ENCODE measurements at places on chromosomes 6 and 20.
A peak's percentile ranks its signal among the peaks of the same experiment; 100 is the strongest.

- DNase-seq, result no peak
These were observed 173.0 kb downstream of the PRKN start for GRCh38 chr6:162554531-162554930.

- DNase-seq, result no peak
These were observed 109.4 kb downstream of the ATXN1 start for GRCh38 chr6:16651871-16652270.

DNA sequence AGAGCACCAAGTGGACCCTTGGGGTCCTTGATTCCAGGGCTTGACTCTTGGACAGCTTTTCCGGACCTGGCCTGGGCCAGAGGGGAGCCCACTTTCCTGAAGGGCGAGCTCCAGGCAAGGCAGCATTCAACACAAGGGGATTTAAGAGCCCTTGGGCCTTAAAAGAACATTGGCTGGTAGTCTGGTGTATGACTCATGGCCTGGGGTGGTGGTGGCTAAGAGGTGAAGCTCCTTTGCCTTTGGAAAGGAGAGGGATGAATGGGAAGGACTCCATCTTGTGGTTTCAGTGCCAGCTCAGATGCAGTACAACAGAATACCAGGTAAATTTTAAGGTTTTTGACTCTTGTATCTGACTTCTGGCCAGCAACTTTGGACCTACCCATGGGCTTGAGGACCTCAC lies 760.7 kb downstream of the GRIK2 start:
- no peak for DNase-seq

GRCh38 chr6:41705996-41706835 lies 29.2 kb downstream of the TFEB start:
- DNase-seq, result peak; percentile 95

GRCh38 chr6:142407685-142408273 lies 106.0 kb downstream of the ADGRG6 start:
- DNase-seq, result no peak

GRCh38 chr6:159358562-159358961 lies 189.4 kb downstream of the FNDC1 start:
- DNase-seq, result no peak

DNA sequence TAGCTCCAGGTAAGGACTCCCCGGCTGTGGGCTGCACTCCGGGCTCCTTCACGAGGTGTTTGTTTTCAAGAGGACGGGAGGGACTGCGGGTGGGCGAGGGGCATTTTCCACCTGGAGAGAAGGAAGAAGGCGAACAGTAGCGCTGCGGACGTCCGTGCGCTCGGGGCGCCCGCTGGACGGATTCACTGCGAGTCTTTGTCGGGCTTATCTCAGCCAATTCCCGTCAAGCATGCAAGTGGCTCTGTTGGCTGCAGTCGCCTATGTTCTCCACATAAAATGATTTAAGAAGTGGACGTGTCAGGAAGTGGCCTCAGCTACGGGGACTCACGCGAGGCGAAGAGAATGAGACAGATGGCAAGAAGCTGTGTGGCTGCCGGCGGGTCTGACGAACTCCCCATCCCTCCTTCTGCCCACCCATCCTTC lies 332 bp downstream of the GRIK2 start:
- no peak for DNase-seq

- no peak for DNase-seq
These were observed 61.8 kb downstream of the MLIP start for GRCh38 chr6:54173089-54173488.

GRCh38 chr20:43507150-43508080 lies at the start of gene L3MBTL1:
Gene L3MBTL1 (plus strand): TSS chr20:43507697. CDS start chr20:43513504, 5,807 bp downstream.
- no peak for DNase-seq

DNA sequence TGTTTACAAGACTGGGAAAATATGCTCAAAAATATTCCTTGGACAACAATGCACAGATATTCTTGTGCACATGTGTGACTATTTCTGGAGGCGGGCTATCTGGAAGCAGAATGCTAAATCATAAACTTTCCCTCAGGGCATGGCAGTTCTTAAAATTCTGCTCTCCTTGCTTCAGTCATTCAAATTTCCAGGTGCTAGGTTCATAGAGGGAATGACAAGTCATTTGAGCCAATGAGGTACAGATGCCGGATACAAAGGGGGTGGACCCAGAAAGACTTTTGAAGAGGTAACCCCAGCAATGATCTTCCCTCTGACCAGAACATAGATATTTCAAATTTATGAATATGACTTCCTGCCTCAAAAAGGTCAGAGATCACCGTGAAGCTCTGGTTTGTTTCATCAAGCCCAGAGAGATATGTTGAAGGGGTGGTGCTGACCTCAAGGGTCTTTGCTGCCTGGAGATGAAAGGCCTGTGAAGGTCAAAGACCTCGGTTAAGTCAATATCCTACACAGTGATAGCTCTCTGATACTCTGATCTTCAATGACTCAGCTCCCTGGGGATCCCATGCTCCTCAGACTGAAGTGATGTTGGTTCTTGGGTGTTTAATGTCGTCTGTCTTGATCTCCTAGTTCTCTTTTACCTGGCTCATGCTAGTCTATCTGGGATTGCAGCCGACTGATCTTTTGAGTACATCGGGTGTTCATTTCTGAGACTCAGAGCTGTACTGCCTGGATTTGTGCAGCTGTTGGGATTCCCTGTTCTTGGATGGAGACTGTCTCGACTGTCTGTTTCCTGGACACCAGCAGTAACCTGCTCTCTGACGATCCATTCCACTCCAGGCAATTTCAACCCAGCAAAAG lies 47.5 kb upstream of the TSHZ2 start:
- DNase-seq, result no peak

DNA sequence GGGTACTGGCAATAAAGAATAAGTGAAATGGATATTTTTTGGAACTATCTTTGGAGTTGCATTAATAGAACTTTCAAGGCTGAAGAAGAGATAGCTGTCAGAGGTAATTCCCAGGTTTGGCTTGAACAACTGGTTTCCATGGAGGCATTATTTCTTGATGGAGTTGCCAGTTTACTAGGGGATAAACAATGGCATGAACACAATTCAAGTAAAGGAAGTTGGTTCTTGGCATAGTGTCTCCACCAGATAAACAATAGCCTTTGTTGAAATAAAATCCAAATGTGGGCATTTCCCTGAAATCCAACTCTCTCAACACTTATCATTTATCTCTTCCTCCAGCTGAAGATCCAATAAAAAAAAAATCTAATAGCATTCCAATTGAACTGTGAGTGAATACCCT lies 454.9 kb downstream of the C6orf118 start:
- no peak for DNase-seq

- DNase-seq, result no peak
These were observed 33.0 kb upstream of the SLCO4A1 start for GRCh38 chr20:62609279-62609720.

DNA sequence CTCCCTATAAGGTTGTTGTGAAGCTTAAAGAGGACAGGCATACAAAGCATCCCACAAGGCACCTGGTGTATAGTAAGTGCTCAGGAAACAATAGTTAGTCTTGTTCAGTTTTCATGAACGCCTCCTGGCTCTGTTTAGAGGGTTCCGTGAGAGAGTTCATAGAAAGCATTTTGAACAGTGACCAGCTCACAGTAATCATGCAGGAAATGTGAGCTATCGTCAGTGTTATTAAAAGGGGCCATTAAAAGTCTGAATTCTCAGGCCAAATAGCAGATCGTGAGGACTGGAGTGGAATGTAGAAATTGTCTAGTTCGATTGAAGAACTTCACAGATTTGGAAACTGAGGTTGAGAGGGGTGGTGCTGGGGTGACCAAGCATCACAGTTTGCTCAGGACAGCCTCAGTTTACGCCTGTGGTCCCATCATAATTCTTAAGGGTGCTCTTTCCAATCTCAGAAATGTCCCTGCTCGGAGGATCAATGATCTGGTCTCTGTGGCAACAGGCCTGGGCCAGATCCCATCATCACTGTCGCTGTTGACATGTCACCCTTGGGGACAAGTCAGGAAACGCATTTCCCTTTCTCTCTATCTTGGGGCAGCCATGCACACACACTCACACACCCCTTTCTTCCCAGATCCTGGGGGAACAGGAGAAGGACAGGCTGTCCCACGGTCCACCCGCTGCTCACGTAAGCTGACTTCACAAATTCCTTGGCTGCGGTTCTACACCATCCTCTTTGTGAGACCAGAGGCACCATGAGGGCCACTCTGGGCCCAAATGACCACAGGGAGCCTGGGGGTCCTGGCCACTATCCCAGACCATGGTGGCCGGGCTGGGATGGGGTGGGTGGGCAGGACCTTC lies 7.2 kb downstream of the TGM2 start:
- peak; percentile 82 for DNase-seq

GRCh38 chr6:15763364-15763763 lies 100.5 kb upstream of the DTNBP1 start:
- no peak for DNase-seq

- DNase-seq, result no peak
These were observed 3.4 kb upstream of the NOL7 start for GRCh38 chr6:13611715-13612114.

DNA sequence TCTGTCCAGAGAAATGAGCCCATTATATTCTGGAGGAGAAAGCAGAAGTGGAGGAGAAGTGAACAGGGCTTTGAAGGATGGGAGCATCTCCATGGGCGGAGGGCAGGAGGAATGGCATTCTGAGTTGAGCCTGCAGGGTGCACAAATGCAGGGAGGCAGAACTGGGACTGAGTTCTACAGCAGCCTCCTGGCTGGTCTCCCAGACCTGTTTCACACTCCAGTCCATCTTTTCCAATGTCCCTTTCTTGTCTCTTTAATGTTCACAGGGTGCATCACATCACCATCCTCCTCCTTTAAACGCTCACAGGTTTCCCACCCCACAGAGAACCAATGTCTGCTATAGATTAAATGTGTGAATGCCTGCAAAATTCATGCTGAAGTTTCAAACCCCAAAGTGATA lies 302.9 kb downstream of the PTPRT start:
- no peak for DNase-seq

GRCh38 chr20:37279820-37280219 lies 9.6 kb upstream of the MANBAL start:
- DNase-seq, result no peak

DNA sequence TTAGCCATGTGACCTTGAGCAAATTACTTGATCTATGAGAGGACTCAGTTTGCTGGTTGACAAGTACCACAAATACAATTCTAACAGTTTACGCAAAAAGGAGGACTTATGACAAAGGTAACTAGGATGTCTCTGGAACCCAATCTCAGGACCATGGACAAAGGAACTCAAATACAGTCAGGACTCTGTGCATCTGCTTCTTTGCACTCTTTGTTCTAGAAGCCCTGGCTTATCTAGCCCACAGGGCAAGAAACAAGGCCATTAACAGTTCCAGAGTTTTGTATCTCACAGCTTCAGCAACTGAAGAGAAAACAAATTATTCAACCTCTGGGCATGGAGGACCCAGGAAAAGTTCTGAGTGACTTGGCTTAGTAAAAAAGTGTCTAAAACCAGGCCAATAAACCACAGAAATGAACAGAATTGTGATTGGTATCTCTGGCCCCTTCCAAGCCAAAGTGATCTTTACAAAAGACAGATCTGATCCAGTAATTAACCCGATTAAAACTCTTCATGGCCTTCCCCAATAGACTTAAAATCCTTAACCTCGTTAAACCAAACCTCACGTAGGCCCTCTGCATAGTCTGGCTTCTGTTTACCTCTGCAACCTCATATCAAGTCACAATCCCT lies 5.9 kb downstream of the WASF1 start:
- no peak for DNase-seq

GRCh38 chr20:25372584-25373336 lies 17.9 kb downstream of the ABHD12 start:
- no peak for DNase-seq

GRCh38 chr20:48467622-48468021 lies 360.2 kb downstream of the PREX1 start:
- DNase-seq, result no peak

- no peak for DNase-seq
These were observed 95.2 kb downstream of the YTHDF1 start for GRCh38 chr20:63120808-63121090.

DNA sequence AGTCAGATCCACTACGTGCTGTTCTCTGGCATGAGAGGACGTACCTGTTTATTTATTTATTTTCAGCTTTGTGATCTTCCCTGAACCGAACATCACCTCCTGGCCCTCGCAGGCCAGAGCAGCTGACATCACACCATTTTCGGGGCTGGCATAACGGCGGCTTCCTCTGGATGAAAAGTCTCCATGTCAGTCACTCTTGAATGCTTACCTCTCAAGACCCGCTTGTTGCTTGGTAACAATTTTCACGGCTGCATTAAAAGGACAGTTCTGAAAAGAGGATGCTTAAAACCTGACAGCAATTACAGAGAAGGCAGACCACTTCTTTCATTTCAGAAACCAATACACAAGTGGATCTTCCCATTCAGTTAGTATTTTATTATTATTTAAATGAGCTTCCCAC lies 159.8 kb upstream of the CDH4 start:
- DNase-seq, result no peak

- no peak for DNase-seq
These were observed 7.6 kb downstream of the PTPN1 start for GRCh38 chr20:50517817-50518154.

DNA sequence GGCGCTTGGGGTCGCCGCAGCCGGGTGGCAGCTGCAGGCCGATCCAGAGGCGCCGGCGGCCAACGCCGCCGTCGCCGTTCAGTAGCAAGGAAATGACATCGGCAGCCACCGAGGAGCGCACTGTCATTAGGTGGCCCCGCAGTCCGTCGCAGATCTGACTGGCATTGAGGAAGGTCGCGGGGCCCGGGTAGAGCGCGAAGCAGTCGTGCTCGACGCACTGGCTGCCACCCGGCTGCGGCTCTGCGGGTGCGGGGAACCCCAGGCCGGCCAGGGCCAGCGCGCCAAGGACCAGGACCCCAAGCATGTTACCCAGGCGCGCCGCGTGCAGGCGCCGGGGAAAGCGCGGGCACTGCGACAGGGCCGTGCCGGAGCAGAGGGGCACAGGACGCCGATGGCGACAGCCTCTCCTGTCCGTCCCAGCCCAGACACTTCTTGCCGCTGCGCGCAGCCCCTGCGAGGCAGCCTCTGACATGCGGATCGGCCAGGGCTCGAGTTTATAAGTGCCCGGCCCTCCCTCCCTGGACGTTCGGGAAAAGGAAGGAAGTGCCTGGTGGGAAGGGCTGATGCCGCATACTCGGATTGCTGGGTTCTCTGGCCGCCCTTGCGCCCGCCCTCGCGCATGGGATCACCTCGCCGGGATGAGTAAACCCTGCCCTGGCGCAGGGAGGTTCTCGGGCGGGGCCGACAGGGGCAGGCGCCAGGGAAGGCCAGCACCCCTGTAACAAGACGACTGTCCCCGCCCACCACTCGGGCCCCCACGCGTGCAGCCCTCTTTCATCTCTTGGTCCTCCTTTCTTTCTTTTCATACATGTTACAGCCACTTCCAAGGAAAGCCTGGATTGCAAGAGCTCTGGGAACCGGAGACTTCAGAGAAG lies at the start of gene THBD:
THBD (minus strand) TSS at position 472 of the 875 bp plus-strand sequence; CDS start at position 304, 168 bp downstream.
- peak; percentile 88 for DNase-seq

- DNase-seq, result no peak
These were observed 4.7 kb upstream of the LY86 start for GRCh38 chr6:6583836-6584235.

GRCh38 chr20:35207950-35208611 lies 18.4 kb upstream of the MMP24 start:
- DNase-seq, result peak; percentile 86
